ENCODE measurements at places on chromosomes 5 and 9.
A peak's percentile ranks its signal among the peaks of the same experiment; 100 is the strongest.

GRCh38 chr9:134728801-134729495, 87.3 kb downstream of the COL5A1 start:
- DNase-seq = no peak

DNA sequence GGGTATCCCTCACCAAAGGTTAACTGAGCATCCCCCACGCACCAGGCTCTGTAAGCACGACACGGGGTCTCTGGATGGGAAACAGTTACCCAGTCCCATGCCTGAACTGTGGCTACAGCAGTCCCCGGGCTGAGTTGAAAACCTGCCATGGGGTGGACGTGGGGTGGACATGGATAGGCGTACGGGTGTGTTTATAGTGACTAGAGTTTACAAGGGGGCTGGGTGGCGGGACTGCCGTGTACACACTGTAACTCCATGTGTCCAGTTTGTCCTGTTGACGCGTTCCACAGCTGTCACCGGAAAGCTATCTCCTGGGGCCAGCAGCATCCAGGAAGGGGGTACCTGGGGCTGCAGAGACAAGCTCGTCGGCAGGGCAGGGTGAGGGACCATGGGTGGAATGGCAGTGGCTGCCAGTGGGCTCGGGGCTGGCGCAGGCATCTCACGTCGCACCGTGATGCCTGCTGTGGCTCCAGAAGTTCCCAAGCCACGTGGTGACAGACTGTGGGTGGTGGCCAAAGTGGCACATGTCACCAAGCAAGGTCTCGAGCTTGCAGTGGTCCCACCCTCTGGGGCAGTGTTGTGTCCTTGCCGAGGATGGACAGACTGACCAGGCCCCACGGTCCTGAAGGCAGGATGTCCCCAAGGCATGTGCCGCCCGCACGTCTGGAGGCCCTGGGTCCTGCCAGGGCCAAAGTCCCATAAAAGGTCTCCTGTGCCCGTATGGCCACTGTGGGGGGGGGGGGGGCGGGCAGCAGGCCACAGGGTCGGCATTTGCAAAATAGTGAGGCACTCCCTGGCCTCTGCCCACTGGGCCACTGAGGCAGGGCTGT, 29.3 kb upstream of the RNF130 start:
- DNase-seq = no peak

DNA sequence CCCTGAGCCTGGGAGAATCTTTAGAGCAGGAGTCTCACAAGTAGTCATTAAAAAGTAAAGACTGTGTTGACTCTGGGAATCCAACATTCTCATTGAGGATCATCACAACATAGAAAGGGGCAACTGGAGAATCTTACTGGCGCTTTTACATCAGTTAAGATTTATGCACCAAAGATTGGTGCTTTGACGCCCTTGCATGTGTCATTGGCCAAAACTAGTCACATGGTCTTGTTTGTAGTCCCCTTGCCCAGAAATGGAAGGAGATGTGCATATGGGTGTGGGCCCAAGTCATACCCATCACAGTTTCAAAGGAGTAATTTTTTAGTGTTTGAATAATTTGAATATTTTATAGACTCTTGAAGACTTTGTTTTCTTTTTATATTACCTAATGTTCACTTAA, 228.2 kb downstream of the PRR16 start:
- DNase-seq = no peak

DNA sequence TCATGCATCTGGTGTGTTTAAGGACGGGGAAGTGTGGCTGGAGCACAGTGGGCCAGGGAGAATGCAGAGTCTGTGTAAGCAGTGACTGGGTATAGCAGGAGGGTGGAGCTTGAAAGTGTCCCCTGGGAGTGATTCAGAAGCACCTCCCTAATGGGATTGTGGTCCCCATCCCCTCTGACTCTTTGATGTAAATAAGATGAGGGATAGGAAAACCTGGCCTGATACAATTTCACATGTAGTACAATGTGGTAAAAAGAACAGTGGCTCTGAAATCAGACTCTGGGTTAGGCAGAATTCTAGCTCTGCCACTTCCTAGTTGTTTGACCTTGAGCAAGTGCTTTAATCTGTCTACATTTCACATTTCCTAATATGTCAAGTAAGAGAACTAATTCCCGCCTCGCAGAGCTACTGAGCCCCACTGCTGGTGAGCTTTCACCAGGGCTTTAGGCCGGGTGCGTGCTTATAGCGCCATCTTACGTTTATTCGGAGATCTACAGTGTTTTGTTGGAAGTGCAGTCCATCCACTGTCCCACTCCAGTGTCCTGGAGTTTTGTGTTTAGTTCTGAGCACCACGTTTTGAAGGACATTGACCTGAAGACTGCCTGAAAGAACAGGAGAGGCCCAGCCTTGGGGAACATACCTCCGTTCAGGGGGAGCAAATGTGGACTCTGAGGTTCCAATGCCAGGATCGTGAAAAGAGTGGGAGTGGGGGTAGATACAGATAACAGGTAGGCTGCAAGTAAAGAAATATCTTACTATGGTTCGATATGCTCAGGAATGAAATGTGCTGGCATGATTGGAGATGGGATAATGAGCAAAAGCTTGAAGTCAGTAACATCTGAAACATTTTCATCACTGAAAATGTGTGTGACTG, 51.2 kb upstream of the TESK1 start:
- DNase-seq = peak; percentile 79

DNA sequence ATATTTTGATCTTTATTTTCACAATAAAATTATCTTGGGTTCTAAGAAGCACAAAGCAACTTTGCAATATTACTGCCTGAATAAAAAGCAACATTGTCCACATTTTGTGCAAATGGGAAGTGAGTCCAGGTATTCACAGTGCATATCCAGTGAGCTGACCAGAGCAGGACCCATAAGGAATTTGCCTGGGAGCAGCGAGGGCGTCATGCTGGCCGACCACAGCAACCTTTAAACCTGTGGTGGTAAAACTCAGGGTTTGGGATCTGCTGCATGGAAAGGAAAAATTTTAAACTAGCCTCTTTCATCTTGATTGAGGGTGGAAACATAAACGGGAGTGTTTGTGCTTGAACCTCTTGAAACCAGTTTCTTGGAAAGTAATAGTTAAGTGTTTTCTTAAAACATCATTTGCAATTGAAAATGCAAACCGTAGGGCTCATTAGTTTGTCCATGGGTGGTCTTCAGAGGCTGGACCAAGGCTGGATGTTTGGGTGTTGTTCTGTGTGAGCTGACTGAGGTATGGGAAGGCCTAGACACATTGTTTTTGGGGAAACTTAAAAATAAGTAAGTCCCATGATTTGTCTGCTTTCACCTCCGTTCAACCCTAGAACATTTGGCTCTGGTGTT, 85.0 kb upstream of the ANKH start:
- DNase-seq = no peak

- DNase-seq = peak; percentile 48
These were observed 107.4 kb downstream of the JAKMIP2 start for GRCh38 chr5:147675168-147675567.

DNA sequence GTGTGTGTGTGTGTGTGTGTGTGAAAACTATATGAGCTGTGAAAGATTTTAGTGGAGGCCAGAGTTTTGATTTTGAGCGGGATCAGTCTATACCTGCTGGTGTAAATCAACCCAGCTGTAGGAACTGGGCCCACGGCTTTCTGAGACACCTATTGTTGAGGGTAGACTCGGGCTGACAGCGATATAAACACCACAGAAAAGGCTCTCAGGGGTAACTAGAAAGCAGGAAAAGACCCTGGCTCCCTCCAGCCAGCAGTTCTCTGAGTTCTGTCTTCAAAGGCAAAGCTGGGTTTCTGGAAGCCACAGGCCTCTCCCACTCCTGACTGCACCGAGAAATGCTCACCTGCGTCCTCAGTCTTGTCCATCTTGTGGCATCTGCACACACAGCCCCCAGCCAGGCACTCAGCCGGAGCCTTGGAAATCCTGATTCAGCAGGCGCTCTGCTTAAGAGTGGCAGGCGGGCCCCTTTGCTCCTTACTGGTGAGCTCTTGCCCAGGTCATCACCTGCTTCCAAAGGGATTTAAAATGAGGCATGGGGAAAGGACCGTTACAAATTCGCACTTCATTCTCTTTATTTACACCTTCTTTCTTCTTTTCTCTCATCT, 223.3 kb downstream of the NDUFS4 start:
- DNase-seq = no peak

Data from PC-3 (cell line).